ENCODE measurements at places on chromosomes 5 and 9.

GRCh38 chr5:89816038-89816437 lies 593.5 kb downstream of the CETN3 start:
- no peak for DNase-seq

GRCh38 chr5:37836592-37837413 lies 3.0 kb downstream of the GDNF start:
- no peak for DNase-seq

- no peak for DNase-seq
Measured at GRCh38 chr5:74446725-74447241, 193.7 kb downstream of the ENC1 start.

DNA sequence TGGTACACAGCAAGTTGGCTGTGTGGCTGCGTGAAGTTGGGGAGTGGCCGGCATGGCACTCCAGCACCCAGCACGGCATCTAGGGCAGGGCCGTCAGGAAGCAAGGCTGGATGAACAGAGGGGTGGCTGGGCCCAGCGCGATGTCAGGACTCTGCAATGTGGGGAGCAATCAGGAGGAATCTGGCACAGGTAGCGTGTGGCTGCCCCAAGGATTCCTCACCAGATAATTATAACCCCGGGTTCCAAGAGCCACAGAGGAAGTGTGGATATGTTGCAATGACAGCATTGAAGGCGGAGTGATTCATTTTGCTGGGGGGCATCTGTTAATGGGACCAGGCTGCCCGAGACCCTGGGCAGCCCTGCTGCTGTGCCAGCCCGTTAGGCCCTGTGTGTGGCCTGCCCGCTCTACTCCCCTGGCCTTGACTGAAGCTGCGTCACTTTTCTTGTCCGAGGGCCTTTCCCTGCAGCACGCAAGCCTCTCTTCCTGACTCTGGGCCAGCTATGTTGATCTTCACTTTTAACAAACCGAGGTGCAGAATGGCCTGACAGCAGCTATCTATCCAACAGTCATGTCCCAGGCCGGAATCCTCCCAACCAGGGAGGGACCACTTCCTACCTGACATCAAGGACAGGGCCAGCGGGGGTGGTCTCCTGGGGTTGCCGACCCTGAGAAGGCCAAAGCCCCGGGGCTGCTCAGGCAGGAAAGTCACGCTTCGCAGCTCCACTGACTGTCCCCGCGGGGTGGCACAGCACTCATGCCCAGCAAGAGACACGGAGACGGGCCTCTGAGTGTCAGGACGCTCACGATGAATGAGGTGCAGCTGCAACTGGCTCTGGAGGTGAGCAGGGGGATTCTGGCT lies 118.0 kb upstream of the PHYKPL start:
- no peak for DNase-seq

- no peak for DNase-seq
Measured at GRCh38 chr5:170985486-170985885, 123.7 kb downstream of the RANBP17 start.
